ENCODE measurements at places on chromosomes 5 and 9.

GRCh38 chr5:65157906-65158603 lies 323.7 kb downstream of the ADAMTS6 start:
- no peak for DNase-seq

DNA sequence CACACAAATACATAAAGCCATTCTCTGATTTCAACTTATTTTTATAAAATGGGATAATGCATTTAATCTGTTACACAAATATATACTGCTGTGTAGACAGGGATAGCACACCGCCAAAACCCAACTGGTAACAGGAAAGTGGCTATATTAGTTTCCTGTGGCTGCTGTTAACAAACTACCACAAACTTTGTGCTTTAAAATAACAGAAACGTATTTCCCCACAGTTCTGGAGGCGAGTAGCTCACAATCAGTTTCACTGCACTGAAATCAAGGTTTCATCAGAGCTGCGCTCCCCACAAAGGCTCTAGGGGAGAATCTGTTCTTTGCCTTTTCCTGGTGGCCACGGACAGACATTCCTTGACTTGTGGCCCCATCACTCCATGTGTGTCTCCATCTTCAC lies 94.0 kb downstream of the MLLT3 start:
- DNase-seq: no peak

DNA sequence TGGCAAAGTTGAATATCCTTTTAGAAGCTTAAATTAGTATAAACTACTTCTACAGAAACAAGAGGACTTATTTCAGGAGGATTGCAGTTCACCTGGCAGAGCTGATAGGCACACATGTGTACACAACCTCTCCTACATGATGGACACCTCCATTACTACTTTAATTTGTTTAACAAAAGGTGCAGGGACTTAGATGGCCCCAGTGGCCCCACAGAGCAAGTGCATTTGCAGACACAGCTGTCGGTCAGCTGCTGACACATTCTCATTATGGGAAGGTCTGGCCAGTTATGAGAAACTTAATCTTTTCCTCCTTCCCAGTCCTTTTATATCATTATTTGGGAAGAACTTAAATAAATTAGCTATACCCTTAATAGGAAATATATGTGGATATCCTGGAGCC lies 28.3 kb downstream of the TDRD7 start:
- no peak for DNase-seq

DNA sequence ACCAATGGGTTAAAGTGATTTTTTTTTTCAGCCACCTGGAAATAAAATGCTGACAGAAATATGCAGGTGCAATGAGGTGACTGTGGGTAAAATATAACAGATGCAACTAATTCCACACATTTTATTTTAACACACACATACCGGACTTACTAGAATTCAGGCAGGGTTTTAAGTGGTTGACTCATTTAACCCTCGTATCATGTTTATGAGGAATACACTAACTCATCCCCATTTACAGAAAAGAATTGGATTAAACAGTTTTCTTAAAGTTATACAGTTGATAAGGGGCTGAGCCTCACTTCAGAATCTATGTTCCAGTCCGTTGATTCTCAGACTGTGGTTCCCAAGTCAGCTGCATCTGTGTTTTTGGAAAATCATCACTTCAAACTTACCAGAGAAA lies 207.5 kb downstream of the CHSY3 start:
- no peak for DNase-seq

DNA sequence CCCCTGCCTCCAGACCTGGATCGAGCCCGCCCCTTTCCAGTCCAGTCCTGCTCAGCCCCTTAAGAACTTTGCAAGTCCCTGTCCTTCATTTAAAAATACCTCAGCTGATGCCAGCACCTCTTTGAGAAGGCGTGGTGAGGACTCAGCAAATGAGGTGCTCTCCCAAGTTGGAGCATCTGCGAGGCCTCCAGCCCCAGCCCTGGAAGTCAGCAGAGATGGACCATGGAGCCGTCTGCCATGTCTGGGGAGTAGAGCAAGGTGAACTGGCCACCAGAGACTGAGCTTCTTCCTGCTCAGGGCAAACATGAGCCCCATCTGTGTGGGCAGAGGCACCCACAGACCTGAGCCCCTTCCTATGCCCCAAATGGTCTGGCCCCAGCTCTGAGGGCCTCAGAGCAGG lies 71.5 kb downstream of the UBE2QL1 start:
- DNase-seq: no peak

- DNase-seq: no peak
These were observed 102.2 kb upstream of the PLPPR1 start for GRCh38 chr9:100926366-100926765.

GRCh38 chr9:105141146-105141975 lies 103.1 kb upstream of the SLC44A1 start:
- DNase-seq: no peak

DNA sequence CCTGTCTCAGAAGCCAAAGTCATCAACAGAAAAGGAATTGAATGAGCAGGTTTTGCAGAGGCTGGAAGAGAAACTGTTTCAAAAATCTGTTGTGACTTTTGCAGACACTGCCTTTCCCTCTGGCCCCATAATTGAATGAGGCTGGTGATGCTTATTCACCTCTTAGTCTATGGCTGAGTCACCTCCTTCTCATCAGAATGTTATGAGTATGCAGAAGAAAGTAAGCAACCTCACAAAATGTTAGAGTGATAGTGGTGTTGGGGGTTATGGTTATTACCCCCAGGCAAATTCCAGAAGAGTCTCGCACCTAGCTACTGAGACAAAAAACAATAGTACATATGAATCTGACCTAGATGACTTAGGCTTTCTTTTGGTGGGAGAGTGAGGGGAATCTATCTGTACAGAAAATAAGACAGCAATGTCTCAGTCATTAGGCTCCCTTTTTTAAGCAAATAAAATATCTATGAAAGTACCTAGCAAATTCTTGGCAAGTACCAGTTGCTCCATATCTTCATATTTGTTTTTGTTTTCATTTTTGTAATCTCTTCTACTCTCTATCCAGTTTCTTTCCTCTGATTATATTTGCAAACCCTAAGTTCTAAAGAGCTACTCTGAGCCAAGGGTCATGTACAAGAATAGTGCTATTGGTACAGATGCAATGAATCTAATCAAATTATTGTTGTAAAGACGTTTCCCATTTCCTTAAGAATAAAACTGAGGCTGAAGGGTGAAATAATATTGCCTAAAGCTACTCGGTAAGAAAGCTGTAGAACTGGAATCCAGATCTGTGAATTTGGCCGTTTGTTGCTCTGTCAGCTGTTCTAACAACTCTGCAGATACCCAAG lies 498.1 kb upstream of the TNC start:
- no peak for DNase-seq

DNA sequence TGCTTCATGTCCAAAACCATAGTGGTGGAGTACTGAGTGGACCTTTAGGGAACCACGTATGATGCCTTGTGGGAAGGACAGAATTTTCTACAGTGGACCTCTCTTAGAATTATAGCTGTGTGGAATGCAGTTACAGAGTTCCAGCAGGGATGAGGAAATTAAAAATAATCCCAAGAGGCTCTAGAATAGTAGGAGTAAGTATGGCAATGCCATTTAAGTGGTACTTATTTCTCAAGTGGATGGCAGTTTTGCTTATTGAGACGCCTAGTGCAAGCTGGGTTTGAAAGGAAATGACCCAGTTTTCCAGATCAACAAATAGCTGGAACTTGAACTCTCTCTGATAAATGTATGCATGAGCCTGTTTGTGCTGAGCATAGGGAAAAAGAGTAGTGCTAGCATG lies 431.6 kb downstream of the PRR16 start:
- no peak for DNase-seq

DNA sequence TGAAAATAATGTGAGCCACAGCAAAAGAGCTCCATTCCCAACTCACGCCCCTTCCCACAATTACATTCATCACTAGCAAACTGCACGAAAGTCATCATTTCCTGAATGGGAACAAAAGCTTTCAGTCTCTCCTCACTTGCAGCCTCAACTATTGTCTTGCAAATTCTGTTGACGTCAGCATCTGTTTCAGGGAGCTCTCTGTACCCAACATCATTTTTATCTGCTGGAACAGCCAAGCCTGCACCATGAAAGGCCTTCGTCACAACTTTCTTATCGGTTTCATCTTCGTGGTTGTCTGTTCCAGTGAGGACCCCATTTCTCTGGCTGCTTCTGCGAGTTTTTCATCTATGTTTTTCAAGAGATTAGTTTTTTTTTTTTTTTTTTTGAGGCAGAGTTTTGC lies 14.3 kb upstream of the RNF130 start:
- DNase-seq: no peak

GRCh38 chr5:71743155-71743554 lies 24.1 kb downstream of the CARTPT start:
- no peak for DNase-seq

DNA sequence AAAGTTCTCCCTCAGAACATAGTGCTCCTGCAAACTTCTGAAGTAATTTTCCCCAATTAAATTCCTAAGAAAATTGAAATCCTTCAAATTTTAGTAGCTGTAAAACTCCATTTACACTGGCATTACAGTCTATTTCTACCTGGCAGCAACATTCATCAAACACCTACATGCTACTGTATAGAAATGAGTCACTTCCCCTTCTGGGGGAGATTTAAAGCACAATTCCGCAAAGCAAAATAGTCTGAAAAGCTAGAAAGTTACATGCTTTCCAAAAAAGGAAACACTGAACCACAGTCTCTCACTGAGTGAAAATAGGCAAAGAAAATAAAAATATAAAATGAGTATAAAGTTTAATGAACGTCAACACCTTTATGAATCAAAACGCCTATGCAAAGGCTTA lies 43.3 kb downstream of the MCTP1 start:
- no peak for DNase-seq

DNA sequence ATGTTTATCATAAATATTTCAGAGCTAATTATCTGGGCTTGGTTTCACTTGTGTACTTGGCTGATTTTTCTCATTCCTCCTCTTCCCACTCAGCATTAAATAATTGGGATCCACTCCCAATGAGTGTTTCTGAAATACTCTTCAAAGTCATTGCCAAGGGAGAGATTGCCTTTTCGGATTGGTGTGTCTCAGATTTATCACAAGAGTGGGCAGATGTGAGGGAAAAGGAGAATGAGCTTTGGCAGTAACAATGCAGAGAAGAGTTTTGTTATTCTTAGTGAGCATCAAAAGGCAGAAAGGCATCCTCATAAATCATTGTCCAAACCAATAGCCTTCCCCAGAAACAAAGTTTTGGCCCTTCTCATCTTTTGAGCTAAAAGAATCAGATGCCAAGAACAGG lies 79.2 kb downstream of the SEMA5A start:
- DNase-seq: no peak

All from NCI-H1436 (cell line).